ENCODE measurements at places on chromosomes 5 and 9.

GRCh38 chr9:6566409-6567139, 79.0 kb downstream of the GLDC start:
- no peak for DNase-seq

DNA sequence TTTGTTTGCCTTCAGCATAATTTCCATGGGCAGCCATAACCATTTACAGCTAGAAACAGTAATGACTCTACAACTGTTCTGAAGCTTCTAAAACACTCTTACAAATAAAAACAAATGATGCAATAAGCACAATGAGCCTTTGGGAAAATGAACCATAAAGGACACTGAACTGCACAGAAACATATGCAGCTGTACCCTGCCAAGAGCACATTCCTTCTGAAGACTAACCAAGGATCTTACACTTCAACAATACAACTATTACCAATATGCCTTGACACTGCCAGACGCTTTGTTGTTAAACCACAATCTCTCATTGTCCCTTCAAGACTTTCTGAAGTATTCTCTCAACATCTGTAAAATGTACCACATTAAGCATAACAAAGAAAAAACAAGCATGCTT, 104.2 kb upstream of the HMHB1 start:
- no peak for DNase-seq

GRCh38 chr5:139757727-139758509, 37.7 kb upstream of the PSD2 start:
- DNase-seq, result no peak

DNA sequence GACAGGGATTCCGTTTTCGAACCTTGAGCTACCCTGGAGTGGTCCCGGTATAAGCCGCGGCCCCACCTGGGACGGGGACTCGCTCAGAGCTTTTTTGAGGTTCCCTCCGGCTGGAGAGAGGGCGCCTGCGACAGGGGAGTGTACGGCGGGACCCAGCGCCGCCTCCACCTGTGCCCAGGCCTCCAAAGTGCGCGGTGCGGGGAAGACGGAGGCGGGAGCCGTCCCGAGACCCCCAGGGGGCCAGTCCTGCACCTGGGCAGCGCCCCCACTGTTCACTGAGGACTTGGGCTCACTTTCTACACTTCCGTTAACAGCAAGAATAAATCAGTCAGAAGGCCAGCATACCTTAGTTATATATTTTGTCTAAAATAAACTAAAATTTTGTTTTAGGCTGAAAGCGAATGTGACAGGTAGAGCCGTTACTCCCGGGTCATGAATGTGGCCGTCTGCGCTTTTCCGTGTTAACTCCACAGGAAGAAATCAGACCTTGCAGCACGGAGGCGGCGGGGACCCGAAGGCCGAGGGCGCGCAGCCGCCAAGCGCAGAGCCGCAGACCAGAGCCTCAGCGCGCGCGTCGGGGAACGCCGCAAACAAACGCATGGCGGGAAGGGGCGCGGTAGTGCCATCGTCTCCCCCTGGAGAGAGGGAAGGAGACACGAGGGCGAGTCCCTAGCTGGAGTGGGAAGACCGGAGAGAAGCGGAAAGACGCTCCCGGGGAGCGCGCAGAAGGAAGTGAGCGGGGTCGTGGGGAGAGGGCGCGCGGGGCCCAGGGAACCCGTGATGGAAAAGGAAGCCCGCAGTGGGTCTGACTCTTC, 14.1 kb downstream of the TRIM7 start:
- DNase-seq, result no peak

- DNase-seq, result peak; percentile 25
Measured at GRCh38 chr9:113955076-113955752, 79.1 kb downstream of the ZNF618 start.

- DNase-seq, result no peak
Measured at GRCh38 chr9:98929071-98929470, 14.6 kb upstream of the COL15A1 start.
